Activated T-cell treated with anti-CD3 and anti-CD28 coated beads for 4 hours (primary cell): ENCODE measurements at places on chromosomes 13 and 19.

DNA sequence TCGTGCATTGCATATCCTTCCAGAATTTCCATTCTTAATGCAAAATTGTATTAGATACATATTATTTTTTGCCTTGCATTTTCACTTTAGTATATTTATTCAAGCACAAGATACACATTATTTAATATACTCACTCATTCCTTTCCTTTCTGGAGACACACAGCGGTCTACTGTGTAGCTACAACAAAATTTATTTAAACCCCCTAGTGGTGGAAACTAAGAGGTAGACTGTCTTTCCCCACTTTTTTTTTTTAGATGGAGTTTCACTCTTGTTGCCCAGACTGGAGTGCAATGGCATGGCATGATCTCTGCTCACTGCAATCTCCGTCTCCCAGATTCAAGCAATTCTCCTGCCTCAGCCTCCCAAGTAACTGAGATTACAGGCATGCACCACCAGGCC lies 2040.3 kb upstream of the PCDH20 start:
- no peak for DNase-seq

DNA sequence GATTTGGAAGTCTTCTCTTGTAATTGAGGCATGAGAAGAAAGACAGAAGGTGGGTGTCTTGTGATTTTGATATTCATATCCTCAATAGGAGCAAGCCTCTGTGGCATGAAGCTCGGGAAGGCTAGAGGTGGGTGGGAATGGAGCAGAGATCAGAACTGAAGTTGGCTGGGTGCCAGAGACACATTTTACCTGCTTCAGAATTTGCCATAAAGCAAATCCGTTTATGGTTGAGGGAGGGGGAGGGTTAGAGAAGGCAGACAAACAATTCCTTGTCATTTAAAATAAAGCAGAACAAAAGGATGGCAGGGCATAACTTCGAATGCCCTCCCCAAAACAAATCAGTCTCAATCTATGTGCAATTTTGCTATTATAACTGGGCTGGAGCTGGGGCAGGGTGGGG lies 305.9 kb downstream of the KLF5 start:
- DNase-seq: no peak

DNA sequence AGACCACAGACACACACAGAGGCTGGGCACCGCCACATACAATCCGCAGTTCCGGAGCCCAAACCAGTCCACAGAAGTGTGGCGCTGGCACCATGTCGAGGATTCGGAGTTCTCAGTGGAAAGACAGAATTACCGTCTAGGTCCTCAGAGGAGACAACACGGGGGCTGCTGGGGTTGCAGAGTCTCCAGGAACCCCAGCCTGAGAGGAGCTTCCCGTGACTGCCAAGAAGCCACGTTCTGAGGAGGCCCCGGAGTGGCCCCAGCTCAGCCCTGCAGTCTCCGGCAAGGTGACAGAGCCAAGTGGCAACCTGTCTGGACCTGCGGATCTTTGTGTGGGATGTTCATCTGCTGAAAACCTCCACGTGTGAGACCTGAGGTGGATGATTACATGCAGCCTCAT lies 7.3 kb upstream of the ADPRHL1 start:
- DNase-seq: no peak

GRCh38 chr13:110206185-110206584 lies 100.8 kb downstream of the COL4A1 start:
- no peak for DNase-seq

DNA sequence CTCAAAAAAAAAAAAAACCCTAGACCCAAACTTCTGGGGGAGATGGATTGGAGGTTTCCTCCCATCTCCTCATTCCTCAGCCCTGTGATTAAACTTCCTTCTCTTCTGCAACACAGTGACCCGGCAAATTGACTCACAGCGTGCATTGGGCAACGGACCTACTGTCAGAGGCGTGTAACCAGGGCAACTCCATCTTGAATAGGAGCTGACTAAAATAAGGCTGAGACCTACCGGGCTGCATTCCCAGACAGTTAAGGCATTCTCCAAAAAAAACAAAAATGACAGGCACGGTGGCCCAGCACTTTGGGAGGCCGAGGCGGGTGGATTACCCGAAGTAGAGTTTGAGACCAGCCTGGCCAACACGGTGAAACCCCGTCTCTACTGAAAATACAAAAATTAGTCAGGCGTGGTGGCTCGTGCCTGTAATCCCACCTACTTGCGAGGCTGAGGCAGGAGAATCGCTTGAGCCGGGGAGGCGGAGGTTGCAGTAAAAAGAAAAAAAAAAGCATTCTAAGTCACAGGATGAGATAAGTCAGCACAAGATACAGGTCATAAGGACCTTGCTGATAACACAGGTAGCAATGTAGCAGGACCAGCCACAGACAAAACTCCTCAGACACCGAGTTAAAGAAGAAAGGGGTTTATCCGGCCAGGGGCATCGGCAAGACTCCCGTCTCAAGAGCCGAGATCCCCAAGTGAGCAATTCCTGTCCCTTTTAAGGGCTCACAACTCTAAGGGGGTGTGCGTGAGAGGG lies 5.4 kb upstream of the NLRP7 start:
- DNase-seq: no peak

- no peak for DNase-seq
These were observed 1.1 kb downstream of the GJA3 start for GRCh38 chr13:20159646-20160305.

DNA sequence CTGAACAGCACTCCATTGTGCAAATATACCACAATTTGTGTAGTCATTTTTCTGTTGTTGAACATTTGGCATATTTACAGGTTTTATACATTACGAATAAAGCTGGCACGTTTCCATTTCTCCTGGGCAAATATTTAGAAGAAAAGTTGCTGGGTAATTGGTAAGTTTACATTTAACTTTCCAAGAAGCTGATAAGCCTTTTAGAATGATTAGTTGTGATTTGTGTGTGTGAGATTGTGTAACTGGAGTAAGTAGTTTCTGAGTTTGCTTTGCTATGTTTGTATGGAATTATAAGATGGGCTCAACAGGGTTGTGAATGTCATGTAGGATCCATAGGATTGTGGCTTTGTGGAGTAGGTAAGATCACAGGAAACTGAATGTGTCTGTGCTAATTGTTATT lies 1.6 kb upstream of the ZNF529 start:
- no peak for DNase-seq

- DNase-seq: no peak
These were observed 50.3 kb upstream of the GPI start for GRCh38 chr19:34314437-34315313.

DNA sequence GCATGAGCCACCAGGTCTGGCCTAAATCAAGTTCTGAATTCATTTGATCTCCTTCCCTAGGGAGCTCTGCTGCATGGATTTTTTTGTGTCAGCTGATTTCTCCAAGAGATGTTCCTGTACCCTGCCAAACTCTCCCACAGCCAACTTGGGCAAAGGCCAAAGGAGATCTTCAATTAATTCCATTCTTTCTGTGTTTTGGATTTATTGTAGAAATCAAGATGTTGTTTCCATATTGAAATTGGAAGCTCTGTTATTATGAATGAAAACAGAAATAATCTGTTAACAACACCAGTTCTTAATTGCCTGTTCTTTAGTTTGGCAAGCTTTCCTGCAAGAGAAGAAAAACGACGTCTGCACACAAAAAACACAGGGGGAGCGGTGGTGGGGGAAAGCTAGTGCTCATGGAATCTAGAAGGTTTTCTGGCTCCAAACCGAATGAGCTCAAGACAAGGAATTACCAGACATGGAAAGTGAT lies 86.5 kb upstream of the ABCC4 start:
- DNase-seq: no peak
